HuH-7.5 (cell line): ENCODE measurements at places on chromosomes 3 and 15.

DNA sequence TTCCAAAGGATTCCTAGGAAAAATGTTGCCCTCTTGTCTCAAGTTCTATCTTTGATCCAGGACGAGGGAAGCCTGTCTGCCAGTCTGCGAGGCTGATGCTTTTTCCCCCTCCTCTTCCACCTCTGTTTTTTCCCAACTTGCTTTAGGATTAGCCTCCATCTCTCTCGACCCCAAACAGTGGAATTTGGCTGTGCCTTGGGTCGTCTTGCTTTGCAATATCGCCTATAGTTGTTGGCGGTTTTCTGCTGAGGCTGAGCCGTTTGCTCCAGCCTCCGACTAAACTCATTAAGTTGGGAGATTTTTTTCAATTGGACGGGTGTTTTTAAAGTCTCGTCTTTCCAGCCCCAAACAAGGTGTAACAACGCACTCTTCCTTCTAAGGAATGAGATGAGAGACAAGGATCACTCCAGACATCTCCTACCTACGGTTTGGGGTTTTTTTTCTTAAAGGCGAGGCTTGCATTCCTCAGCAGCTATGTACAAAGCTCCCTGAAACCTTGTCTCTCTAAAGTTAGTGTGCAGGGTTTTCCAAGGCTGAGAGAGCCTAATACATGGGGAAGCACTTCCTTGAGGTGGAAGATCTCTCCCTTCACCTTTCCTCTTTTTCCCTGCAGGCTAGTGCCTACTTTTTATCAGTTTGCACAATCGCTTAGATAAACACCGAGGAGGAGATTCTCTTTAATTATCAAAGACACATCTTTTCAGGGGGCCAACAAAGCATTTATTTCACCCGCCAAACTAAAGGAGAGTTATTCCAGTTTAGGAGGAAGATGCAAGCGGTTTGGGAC, 4.8 kb upstream of the NR2F2 start:
- peak; percentile 20 for DNase-seq

- no peak for DNase-seq
Measured at GRCh38 chr15:64696481-64696880, 78.9 kb downstream of the RBPMS2 start.

- no peak for DNase-seq
Measured at GRCh38 chr3:82082796-82083195, 321.4 kb upstream of the GBE1 start.

- no peak for DNase-seq
Measured at GRCh38 chr3:139473155-139473771, 3.1 kb downstream of the RBP2 start.

GRCh38 chr3:197584733-197585132, 29.0 kb upstream of the BDH1 start:
- DNase-seq: no peak

- DNase-seq: no peak
Measured at GRCh38 chr3:147412917-147413685, 3.9 kb downstream of the ZIC1 start.

DNA sequence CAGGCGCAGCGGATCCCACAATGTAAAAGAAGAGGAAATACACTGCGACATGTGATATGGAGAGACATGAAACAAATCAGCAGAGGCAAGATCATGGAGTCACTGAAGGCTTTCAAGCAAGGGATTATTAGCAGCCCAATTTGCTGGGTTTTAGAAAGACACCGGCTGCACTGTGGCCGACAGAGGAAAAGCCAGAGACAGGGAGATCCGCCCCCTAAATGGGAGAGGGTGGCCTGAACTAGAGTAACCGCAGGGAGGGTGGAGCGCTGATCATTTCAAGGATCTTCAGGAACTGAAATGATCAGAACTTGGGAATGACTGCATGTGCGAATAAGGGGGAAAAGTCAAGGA, 612 bp upstream of the C15orf40 start:
- no peak for DNase-seq

DNA sequence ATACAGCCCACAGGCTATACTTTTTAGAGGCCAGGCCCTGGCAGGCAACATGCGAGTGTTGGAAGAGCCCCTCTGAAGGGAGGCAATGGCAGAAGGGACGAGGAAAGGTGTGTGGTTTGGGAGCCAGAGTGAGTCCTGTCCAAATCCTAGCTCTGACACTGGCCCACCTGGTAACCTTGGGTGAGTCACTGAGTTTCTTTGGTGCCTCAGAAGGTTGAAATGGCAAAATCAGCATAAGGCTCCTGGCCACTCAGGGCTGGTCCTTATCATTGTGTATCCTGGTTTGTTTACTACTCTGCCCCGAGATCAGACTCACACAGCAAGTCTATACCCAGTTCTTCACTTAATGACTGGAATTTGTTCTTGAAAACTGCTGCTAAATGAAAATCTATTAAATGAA, 71.4 kb upstream of the TLE3 start:
- DNase-seq: no peak

GRCh38 chr3:18295171-18295920, 129.8 kb downstream of the SATB1 start:
- peak; percentile 44 for DNase-seq

DNA sequence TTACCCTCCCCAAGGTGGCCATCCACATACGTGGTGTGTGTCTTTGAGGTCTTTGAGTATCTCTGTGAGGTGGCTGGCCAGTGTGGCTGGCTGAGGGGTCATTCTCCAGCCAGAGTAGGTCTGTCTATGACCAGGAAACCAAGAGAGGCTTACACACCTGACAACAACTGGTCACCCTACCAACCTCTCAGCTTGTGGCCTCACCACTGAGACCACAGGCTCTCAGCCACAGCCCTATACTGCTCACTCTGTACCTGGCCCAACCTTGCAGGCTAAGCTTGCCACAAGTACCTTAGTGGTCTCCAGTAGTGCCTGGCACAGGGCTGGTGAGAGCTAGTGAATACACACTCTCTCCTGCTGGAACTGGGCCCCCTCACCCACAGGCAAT, 5.1 kb downstream of the HEMK1 start:
- no peak for DNase-seq

DNA sequence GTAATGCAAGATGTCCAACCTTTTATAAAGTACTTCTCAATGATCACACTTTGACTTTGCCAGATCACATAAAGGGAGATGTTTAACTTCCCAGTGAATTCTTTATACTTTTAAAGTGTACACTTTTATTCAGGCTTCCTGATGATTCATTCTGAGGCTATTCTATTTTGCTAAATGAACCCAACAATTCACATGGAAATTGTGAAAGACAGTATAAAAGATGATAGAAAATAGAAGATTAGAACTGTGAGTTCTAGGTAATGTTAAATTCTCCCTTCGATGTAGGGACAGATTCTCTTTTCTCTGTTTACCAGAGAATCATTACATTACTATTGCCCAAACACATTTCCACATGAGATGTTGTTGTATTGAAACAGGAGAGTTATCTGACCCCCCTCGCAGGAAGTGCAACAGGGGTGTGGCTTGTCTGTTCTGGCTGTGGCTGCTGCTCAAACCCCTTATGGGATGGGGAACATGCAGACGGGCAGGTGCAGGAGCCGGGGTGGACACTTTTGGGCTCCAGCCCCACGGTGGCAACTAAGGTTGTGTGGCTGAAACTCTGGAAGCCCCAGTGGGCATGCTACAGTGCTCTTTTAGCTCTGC, 131.3 kb upstream of the LRTM1 start:
- DNase-seq: no peak

- DNase-seq: no peak
Measured at GRCh38 chr15:92025706-92026270, 172.3 kb downstream of the SLCO3A1 start.

DNA sequence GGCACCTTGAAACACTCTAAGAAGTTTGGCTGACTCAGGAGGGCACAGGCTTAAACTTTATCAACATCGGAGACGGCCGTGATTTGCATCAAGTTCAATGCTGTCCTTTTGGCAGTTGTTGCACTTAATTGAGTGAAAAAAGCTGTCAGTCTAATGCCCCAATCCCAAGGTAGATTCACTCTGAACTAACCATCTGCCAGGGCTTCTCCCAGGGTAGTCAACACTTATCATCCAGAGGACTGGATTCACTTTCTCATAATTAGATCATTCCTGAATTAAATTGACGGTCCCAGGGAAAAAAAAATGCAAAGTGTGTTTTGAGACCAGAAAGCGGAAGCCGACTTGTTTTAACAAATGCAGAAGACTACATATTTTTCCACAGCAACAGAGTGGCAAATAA, 28.5 kb downstream of the RORA start:
- DNase-seq: no peak

DNA sequence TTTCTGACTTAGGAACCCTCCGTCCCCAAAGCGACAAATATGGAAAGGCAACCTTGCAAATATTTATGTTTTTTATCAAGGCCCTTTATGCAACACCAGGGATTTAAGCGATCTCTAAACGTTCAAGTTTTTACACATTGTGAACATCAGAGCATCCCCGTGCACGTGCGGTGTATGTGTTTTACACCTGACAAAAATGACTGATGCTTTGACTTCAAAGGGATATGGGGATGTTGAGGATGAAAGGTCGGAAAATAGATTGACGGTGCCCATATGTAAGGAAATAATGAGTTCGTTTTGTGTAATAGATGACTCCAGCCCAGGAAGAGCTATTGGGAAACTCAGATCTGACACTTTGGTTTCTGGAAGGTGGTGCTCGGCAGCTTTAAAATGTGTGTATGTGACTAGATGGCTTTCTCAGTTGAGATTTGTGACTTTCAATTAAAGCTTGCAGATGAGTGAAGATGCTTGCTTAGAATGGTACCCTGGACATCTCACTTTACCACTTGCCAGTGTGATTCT, 866 bp downstream of the SLC49A4 start:
- DNase-seq: no peak

- no peak for DNase-seq
Measured at GRCh38 chr3:104855702-104856101, 511.0 kb upstream of the ALCAM start.

- DNase-seq: no peak
Measured at GRCh38 chr3:178465260-178466180, 70.7 kb upstream of the KCNMB2 start.

DNA sequence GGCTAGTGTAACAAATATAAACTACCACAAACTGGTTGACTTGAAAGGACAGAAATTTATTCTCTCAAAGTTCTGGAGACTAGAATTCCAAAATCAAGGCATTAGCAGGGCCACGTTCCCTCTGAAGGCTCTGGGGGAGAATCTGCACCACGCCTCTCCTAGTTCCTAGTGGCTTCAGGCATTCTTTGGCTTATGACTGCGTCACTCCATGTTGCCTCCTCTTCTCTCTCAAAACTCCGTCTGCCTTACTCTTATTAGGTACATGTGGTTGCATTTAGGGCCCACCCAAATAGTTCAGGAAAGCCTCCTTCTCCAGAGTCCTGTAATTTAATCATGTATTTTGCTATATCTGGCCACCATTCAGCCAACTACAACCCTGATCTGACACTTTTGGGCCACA, 174.8 kb downstream of the PEX5L start:
- no peak for DNase-seq

- DNase-seq: no peak
Measured at GRCh38 chr3:153314038-153314437, 152.0 kb downstream of the RAP2B start.
